ENCODE measurements at places on chromosomes 5 and 9.

DNA sequence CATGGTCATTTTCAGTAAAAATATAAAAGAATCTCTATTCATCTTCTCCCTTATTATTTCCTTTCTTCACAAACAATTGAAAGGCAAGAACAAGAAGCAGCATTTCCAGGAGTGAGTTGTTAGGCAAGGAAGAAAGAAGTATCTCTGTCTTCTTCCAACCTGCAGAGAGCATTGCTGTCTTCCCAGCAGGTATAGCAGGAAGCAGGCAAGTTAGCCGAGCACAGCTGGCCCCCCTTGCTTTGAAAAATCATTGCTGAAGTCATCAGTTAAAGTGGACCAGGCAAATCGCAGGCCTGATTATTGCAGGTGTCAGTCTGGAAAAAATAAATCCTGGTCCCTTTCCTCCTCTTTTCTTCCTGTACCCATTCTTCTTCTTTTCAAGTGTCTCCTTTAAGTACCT is 353.1 kb upstream of the BRINP1 start:
- DNase-seq = no peak

GRCh38 chr5:53940921-53941320 is 369.5 kb downstream of the ARL15 start:
- DNase-seq = peak; percentile 34

DNA sequence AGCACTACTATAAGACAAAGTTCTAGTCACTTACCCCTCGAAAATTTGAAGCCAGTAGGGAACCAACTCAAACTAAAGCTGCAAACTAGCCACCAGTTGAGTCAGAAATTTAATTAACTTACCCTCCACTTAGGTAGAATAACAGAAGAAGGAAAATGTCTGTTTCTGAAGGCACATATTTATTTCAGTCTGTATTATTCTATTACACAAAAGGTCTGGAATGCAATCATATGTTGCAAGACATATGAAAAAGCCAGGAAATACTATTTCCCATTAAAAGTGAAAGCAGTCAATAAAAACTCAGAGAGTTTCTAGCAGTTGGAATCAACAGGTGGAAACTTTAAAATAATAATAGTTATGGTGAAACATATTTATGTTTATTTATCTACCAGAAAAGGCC is 79.2 kb upstream of the SLCO4C1 start:
- DNase-seq = peak; percentile 1

DNA sequence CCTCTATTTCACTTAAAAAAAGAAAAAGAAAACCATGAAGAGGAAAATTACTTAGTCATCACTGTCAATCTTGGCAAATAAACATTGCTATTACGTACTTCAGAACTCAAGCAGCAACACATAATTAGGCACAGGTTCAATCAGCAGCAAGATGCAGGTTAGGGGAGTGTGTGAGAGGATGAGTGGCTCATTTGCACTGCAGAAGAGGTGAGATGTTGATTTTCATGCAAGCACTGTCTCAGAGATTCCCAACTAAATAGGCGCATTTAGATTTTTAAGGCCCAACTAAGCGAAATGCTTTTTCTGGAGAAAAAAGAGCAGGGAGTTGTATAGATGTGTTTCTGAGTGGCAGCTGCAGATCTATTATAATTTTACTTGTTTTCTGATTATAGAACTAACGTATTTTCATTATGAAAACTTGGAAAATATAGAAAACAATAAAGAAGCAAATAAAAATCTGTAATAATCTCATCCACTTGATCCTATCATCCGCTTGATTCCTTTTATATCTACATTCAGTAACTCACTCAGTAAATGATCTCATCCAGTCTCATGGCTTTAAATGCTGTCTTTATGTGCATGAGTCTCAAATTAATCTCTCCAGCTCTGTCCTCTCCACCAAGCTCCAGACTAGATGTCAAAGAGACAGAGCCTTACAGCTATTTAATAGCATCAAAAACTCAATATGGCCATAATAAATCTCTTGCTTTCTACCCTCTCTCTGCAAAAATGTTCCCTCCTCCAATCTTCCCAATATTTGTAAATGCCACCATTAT is 162.5 kb downstream of the ZNF462 start:
- no peak for DNase-seq

DNA sequence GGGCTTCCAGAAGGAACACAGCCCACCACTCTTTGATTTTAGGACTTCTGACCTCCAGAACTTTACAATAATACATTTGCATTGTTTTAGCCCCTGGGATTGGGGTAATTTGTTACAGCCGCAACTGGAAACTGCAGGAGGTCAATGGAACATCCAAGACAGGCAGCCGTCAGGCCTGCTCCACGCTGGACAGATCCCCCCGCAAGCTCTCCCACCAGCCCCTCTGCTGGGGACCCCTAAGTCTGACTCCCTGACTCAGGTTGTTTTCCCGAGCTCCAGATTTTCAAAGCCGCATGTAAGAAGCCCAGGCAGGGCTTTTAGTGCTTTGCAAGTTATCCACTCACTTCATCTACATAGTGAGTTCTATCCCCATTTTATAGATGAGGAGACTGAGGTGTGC is 127.6 kb downstream of the PAX5 start:
- no peak for DNase-seq

DNA sequence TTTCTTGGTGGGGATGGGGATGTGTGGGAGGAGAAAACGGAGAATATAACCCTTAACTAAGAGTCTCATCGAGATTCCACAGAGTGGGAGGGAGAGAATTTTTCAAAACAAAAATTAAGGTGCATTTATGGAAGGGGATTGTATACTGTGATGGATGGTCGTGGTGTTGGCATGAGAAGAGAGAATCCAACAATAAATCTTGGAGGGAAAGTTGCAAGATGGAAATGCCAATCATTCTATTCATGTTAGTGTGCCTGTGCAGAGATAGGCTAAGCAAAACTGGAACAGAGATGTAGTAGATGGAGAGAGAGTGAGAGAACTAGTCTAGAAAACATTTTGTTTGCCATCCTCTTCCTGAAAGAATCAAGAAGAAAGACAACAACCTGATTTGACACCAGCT is 613.1 kb downstream of the EBF1 start:
- no peak for DNase-seq

DNA sequence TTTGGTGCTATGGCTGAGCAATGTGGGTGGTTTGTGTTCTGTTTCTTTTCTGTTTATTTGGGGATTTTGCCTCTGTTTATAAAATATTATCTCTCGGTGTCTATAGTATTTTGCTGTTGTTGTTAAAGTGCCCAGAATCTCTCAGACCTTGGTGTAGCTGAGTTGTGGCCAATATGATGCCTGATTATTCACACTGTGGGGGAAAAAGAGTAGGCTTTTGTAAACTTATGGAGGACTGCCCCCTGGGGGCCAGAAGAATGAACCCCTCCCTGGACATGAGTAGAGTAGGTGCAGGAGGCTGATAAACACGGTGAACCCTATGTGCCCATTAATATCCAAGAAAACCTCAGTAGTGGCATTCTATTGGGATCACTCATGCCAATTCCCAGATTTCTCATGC is 49.0 kb upstream of the DPYSL3 start:
- peak; percentile 82 for DNase-seq

- no peak for DNase-seq
These were observed 32.4 kb downstream of the HAPLN1 start for GRCh38 chr5:83688281-83688680.

DNA sequence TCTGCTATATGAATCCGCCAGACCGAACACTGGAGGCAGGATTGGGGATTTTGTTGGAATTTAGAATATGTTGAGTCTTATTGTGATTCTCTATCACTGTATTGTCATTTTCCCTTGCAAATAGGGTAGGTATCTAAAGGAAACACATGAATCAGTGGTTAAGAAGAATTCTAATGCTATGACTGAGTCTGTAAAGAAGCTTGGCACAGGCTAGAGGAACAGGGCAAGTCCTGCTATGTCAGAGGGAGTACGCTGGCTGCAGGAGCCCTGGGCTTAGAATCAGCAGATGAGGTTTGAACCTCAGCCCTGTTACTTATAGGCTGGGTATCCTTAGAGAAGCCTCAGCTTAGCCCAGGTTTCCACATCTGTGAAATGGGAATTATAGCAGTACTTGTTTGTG is 198.1 kb downstream of the NR3C1 start:
- DNase-seq = peak; percentile 96

- DNase-seq = peak; percentile 50
These were observed 421.9 kb downstream of the CDH10 start for GRCh38 chr5:24222876-24223275.

DNA sequence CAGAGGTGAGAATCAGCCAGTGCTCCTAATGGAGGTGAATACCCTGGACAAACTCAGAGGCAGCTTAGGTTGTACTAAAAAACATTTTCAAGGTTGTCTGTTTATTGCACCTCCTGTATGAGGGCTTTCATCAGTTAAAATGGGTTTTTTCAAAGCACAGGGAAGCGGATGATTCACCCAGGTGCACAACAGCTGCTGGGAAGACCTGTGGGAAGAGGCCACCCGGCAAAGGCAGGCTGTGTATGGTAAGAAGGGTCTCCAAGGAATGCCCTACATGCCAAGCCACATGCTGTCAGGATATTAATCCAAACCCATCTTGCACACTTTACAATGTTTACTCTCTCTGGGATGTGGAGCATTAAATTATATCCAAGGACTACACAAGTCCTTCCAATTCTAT is 14.7 kb downstream of the SIL1 start:
- no peak for DNase-seq

DNA sequence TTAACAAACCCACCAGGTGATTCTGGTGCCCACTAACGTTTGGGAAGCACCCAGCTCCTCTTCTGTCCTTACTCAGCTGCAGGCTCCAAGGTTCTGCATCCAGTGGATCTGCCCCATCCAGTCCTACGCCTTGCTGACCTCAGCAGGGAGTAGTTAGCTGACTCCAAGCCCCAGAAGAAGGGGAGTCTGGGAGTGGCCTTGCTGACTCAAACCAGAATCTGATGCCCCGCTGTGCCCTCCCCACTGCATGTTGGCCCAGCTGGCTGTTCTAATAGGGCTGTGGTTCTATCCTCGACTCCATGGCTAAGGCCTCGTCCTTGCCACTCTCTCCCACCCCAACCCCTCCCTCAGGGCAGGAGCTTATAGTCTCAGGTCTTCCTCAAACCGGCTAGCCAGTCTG is 136.3 kb downstream of the TTLL11 start:
- DNase-seq = peak; percentile 32

DNA sequence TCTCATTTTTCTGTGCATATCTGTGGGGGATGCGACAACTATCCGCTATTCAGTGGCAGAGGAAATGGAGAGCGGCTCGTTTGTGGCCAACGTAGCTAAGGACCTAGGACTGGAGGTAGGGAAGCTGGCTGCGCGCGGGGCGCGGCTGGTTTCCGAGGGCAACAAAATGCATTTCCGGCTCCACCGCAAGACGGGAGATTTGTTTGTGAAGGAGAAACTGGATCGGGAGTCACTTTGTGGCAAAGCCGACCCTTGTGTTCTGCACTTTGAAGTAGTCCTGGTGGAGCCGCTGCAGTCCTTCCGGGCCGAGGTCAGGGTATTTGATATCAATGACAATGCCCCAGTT is 320 bp downstream of the PCDHB1 start:
- DNase-seq = no peak

DNA sequence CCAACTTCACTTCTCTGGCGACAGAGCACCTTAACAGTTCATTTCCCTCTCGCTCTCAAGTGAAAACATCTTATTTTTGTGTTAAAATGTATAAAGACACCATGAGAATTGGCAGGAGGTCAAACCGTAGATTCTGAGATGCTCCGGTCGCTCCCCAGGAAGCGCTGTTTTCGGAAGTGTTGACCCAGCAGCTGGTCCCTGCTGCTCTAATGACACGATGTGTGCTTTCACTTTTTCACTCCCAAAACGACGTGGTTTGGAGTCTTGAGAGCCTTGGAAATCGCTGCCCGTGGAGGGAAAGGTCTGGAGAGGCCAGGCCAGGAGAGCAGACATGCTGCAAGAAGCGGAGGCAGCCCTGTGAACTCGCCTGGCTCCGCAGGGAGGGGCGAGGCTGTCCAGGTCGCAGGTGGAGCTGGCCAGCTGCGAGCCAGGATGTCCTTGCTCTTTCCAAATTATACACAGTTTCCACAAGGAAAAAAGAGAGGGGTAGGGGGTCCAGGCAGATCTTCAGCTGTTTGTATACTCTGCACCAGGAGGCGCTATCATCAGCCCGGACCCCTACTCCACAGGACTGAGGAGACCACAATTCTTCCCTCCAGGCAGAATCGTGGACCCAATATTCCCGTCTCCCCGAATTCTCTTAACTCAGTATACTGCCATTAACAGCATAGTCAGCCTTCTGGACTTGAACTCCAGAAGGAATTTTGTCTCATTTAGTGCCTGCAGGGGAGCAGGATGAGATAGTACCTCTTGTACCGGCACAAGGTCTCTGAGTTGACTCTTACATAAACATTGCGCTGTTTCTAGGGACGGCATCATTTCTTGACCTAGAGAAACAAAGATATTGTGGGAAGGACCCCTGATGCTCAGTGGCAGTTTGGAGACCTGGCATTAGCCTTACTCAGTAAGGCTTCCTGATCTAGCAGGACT is 248.6 kb upstream of the ANKRD55 start:
- DNase-seq = peak; percentile 27

DNA sequence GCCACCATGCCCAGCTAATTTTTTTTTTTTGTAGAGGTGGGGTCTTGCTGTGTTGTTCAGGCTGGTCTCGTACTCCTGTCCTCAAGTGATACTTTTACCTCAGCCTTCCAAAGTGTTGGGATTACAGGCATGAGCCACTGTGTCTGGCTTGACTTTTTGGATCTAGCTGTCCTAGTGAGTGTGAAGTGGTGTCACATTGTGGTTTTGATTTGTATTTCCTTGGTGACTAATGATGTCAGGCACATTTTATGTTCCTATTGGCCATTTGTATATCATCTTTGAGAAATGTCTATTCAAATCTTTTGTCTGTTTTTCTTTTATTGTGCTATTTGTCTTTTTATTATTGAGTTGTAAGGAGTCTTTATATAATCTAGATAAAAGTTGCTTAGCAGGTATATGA is 53.5 kb upstream of the MCCC2 start:
- DNase-seq = peak; percentile 57

DNA sequence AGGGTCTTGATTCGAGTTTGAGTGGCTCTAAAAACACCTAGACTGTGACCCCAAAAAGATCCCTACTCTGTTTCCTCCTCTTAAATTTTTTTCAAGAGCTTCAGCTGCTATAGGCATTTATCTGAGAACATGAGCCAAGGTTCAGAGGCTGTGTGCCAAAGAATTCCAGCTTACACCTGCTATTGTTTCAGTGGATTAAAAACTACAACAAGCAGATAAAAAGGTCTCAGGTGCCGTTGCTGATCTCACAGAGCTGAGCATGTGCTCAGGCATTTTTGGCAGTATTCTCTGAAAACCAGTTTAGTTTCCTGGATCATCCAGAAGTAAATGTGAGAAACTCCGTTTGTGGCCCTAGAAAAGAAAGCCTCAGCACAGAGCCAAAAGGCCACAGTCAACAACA is 349.2 kb downstream of the DEPDC1B start:
- DNase-seq = no peak

GRCh38 chr9:19114680-19115270 is 12.1 kb upstream of the HAUS6 start:
- DNase-seq = peak; percentile 58

DNA sequence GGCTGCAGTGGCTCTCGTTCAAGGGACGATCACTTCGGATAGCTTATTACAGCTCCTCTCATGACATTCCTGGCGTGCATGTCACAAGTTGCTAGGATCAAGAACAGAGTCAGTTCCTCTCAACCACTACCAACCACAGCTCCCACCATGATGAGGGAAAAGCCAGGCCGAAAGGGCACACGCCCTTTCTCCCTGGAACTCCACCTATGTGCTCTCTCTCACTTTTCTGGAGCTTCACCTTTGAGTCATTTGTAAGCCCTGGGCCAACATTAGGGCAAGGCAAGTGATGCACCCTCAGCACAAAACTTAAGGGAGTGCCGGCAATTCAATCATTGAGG is 1.6 kb downstream of the SPACA9 start:
- no peak for DNase-seq
